NCI-H82 (cell line): ENCODE measurements at places on chromosomes 11 and 22.
A peak's percentile ranks its signal among the peaks of the same experiment; 100 is the strongest.

DNA sequence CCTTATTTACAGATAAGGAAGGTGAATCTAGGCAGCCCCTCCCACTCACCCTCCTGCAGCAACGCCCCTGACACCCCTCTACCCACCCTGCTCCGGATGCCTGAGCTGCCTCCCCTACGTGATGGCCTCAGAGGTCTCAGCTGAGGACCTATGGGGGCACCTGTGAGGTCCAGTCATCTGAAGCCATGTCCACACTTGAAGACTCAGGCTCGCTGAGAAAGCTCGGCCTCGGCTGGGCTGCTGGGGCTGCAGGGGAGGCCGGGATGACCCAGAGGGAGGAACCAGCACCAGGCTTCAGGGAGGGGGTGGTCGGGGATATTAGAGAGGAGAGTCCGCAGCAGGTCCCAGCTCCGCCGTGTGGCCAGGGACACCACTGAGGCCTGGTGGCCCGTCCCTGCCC is 92.8 kb downstream of the BRD1 start:
- DNase-seq = no peak

GRCh38 chr22:49206281-49206680 is 621.4 kb downstream of the BRD1 start:
- no peak for DNase-seq

- no peak for DNase-seq
Measured at GRCh38 chr11:73139476-73140198, 2.5 kb downstream of the FCHSD2 start.

- no peak for DNase-seq
Measured at GRCh38 chr11:45133878-45134277, 12.6 kb upstream of the PRDM11 start.

GRCh38 chr11:128690665-128691101 is 3.2 kb upstream of the FLI1 start:
- DNase-seq = no peak

DNA sequence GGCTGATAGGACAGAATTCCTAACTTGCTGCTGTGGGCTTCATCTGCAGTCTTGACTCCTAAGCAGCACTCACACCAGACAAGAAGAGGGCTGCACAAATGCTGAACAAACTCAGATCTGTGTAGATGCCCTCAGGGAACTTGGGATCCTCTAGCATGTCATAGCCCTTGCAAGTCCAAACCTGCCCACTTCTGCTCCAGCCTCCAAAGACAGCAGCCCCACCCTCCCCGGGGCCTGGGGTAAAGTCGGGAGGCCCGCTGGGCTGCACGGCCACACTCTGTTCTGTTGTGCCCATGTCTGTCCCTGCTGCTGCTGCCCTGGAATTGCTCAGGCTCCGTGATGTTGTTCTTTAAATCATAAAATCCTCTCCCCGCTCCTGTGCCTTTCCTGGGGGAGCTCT is 28.3 kb downstream of the DRD2 start:
- DNase-seq = no peak

GRCh38 chr11:100875521-100875869 is 188.4 kb downstream of the ARHGAP42 start:
- DNase-seq = no peak

DNA sequence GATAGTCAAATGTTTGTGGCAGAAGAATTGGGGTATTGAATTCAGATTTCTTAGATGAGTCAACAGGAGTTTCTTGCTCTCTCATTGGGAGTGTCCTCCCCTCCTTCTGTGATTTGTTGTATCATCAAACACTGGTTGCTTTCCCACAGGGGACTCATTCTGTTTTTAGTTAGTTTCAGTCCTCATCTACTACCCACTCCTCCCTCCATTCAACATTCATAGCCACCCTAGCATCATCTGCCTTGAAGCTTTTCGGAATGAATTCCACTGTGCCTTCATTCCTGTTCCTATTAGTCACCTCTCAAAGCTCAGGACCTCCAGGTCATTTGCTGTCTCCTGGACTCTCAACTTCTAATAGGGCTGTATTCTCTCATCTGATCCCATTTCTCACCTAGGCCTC is 31.5 kb upstream of the RAB38 start:
- DNase-seq = no peak

DNA sequence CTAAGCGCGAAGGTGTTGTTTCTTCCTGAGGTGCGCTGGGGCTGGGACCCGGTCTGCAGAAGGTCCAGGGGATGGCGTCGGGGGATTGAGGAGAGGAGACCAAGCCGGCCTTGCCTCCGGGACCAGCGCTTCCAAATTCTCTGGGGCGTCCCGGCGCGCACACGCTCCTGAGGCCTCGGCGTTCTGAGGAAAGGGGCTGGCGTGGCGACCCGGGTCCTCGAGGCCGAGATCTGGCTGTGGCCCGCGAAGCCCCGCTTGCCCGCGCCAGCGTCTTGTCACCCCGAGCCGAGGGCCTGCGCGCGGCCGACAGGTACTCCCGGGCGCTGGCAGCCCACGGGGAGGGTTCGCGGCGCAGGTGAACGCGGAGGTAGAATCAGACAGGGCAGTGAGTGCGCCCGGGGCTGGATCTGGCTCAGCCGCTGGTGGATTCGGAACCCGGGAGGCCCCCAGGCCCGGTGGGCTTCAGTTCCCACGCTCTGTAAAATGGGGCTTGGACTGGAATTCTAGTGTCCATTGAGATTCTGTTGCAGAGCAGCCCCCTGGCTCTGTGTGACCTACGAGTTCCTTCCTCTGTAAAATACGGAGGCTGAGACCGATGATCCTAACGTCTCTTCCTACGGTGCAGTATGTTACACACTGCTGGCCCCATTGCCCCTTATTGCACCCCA is 14.7 kb downstream of the SSH3 start:
- DNase-seq = no peak

GRCh38 chr22:24408630-24409029 is 18.8 kb upstream of the ADORA2A start:
- no peak for DNase-seq

DNA sequence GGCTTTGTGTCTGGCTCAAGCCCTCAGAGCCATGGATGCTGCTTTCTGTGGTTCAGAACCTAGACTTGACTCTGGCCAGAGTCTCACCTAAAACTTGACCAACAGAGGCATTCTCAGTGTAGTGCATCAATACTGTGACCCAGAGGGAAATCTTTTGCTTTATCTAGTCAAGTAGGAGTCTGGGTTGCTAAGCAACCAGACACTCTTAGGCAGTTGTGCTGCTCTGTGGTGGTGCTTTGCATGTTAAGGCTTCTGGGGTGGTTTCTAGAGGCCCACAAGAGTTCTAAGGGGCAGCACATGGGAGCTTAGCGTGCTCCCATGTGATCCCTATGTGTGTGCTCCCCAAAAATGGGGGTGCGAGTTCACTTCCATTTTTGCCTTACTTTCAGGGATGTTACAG is 224.6 kb upstream of the PLET1 start:
- no peak for DNase-seq

GRCh38 chr11:78331711-78332110 is 85.9 kb downstream of the GAB2 start:
- no peak for DNase-seq

- no peak for DNase-seq
Measured at GRCh38 chr11:62499944-62500649, 46.5 kb downstream of the AHNAK start.

DNA sequence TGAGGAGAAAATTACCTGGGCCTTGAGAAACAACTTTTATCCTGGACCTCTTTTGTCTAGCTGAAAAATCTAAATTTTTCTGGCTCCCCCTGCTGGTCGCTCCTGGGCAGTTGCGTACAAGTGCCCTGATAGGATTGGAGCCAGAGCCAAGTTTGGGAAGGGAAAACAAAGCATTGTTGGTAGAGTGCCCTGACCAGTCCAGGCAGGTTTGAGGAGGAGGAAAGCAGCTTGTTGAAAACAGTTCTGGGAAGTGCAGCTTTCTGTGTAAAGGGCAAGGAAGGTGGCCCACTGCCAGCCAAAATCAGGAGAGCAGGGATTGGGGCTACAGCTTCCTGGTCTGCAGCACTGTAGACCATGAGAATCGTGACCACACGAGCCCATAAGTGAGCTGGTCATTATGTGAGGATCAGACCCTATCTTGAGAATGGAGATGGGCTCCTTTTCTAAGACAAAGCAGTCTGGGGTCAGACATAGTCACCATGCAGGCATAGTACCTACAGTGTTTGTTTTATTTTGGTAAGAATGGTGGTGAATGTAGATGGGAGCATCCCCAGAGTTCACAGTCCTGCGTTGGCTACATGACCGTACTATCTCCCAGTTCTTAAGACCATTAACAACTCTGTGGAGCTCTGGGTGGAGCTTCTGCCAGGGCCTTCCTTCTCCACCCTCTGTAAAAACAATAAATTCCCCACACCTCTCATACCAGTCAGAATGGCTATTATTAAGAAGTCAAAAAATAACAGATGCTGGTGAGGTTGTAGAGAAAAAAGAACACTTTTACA is 21.3 kb upstream of the PIK3IP1 start:
- DNase-seq = peak; percentile 46

- DNase-seq = no peak
Measured at GRCh38 chr11:45926536-45927331, 4.3 kb downstream of the LARGE2 start.

- peak; percentile 51 for DNase-seq
Measured at GRCh38 chr22:45006964-45007390, 2.8 kb downstream of the PHF21B start.

DNA sequence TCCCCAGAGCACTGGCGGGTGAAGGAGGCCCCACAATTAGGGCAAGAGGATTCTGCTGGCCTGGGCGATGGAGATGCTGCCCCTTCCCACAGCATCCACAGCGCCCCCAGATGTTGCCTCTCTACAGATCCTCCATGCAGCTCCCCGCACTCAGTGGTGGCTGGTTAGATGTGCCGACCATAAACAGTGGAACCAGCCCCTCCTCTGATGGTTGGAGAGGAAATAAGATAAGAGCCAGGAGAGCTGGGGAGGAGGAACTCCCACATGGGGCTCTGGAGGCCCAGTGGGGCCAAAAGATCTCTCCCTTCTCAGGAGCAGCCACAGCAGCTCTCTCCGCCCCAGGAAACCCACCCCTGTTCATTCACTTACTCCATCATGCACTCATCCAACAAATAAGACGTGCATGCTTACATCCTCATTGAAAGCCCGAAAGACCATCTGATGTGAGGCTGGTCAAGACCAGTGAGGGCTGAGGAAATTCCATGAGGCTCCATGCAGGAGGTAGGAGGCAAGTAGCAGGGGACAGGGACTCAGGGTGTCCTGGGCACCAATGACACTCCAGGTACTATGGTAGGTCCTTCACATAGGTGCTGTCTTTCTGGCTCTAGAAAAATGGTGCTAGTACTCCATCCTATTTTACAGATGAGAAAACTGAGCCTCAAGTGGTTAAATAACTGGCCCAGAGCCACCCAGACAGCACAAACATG is 1.5 kb downstream of the PTGDR2 start:
- no peak for DNase-seq

GRCh38 chr11:121543836-121544380 is 91.1 kb upstream of the SORL1-AS1 start:
- DNase-seq = no peak

- no peak for DNase-seq
Measured at GRCh38 chr11:94007906-94008305, 13.2 kb upstream of the HEPHL1 start.

- DNase-seq = peak; percentile 47
Measured at GRCh38 chr11:47443028-47443700, 5.8 kb downstream of the RAPSN start.

DNA sequence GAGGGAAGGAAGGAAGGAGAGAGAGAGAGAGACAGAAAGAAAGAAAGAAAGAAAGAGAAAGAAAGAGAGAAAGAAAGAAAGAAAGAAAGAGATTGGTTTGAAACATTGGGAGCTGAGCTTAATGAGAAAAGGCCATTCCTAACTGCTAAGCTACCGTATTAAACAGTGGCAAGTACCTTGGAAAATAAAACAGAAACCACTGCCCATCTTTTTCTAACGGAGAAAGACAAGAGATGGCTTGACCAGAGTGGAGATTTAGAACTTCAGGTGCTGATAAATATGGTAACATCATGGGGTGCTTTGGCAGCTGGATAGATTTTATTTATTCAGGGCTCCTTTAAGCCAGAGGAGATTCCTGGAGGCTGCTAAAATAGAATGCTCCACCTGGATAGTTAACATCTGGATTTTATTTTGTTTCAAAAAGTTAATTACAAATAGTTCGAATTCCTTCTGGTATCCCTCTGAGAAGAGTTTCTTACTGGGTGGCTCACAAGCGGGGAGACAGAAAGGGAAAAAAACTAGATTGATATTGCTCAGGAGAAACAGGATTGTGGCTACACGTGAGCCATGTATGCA is 12.9 kb downstream of the TIMP3 start:
- DNase-seq = no peak

DNA sequence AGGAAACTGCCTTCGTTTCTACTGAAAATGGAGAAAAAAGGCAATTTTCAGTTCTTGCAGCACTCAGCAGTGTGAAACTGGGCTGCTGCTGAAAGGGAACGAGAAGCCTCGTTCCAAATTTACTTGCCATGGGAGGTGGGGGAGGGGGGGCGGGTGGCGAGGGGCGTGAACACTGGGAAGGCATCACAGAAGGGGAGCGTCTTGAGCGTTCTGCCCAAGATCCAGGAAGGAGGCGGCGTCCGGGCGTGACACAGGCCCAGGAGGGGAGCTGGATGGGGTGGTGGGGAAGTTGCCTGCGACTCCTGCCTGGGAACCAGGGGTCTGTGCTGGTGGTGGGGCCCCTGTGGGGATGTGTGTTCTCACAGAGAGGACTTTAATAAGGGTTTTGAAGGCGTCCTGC is 213.5 kb downstream of the CTTN start:
- no peak for DNase-seq

DNA sequence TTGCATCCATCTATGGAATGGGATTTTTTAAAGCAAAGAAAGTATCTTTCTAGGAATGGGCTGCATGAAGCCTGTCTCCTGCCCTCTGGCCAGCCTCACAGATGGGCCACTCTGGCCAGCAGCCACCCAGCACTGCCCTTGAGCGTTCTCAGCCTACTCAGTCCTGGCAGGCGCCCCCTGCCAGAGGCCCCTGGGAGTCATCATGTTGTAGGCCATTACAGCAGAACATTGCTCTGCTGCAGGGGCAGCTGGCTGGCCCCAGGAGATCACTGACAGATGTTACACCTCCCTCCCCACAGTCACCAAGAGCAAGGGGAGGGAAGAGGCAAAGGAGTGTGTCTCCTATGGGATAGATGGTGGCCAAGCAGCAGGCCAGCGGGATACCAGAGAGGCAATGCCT is 363.7 kb downstream of the NXPE2 start:
- DNase-seq = peak; percentile 32

GRCh38 chr11:102807921-102808320 is 10.0 kb upstream of the MMP1 start:
- peak; percentile 6 for DNase-seq

DNA sequence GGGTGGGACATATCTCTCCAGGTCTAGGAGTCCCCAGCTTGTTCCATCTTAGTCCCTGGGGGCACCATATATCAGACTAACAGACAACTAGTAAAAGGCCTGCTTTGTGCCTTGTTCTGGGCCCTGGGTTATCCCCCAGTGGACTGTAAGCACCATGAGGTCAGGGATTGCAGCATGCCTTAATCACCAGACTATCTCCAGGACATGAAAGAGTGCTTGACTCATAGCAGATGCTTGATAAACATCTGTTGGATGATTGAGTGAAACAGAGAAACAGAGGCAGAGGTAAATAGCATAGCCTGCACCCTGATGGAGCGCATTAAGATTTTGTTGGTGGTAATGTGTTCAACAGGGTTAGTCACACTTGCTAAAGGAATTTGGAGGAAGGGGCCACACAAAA is 94.1 kb downstream of the MICAL2 start:
- DNase-seq = no peak

- no peak for DNase-seq
Measured at GRCh38 chr11:64314805-64315561, 2.4 kb downstream of the TRMT112 start.

- DNase-seq = no peak
Measured at GRCh38 chr11:134497586-134497985, 85.5 kb upstream of the B3GAT1 start.

GRCh38 chr11:45285250-45285828 is 802 bp downstream of the SYT13 start:
- DNase-seq = no peak
